ENCODE measurements at places on chromosomes 16 and 17.

- no peak for DNase-seq
Observed at GRCh38 chr17:78805301-78805700, 23.2 kb upstream of the CYTH1 start.

DNA sequence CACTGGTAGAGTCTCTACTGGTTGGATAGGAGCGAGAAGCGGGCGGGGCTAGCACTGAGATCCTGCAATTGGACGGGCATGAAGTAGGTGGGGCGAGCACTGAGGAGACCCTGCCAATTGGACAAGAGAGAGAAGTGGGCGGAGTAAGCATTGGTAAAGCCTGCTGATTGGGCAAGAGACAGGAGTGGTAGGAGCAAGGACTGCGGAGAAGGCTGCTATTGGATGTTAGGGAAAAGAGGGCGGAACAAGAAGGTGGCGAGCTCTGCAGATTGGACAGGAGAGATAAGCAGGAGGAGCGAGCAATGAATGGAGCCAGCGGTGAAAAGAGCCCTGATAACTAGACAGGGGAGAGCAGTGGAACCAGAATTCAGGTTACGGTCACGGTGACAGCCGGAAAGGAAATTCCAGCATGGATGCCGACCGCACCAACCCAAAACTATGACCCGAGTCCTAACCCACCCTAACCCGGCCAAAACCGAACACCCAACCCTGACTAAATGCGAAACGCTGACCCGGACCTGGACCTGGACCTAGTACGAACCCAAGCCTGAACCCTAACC, 4.8 kb downstream of the SCGB1C2 start:
- DNase-seq, result peak; percentile 3

- DNase-seq, result no peak
Observed at GRCh38 chr17:9307313-9307998, 268.2 kb downstream of the STX8 start.

- no peak for DNase-seq
Observed at GRCh38 chr17:45263477-45263860, 1.6 kb upstream of the SPATA32 start.

DNA sequence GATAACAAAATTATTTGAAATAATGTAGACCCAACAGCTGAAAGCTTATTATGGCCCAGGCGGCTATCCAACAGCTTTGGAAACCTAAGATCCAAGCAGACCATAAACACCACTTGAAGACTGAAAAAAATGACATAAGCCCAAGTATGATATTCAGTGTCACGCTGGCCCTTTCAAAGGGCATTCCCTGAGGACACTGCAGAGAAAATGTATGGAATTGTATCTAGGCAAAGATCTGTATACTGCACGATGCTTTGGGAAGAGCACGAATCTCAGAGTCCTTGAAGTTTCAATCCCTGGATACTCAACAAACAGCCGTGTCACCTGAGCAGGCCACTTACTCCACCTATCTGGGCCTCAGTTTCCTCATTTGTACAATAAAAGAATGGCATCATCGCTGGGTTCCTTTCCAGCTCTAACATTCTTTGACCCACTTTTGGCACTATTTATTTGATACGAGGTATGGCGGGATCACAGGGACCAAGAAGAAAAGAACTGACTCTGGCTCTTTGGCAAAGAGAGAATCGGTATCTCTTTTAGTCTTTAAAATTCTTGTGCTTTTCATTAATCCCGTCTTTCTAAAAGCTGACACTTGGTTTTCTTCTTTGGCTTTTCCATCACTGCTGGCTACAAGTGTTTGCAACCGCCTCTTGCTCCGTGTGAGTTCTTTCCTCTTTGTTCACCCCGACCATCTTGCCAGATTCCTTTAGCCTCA, 1.2 kb downstream of the STAT5B start:
- no peak for DNase-seq

DNA sequence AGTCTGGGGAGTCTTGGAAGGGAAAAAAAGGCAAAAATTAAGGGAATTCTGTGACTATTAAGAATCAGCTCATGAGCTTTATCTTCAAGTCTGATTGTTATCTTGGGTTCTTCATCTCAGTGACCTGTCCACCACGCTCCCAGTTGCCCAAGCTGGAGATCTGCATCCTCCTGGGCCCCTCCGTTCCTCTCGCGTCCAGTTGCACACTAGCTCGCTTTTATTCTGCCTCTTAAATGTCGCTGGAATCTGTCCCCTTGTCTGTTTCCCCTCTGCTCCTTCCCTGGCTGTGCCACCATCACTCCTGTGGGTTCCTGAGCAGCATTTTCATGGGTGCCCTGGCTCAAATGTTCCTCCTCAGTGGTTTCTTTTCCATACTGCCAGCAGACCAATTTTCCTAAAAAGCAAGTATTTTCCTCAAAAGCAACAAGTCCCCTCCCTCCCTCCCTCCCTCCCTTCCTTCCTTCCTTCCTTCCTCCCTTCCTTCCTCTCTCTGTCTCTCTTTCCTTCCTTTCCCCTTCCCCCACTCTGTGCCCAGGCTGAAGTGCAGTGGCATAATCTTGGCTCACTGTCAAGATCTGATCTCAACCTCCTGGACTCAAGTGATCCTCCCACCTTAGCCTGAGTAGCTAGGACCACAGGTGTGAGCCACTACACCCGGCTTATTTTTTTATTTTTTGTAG, 1.4 kb downstream of the ENDOV start:
- no peak for DNase-seq

GRCh38 chr17:36910513-36910912, 26.8 kb upstream of the LHX1 start:
- no peak for DNase-seq

DNA sequence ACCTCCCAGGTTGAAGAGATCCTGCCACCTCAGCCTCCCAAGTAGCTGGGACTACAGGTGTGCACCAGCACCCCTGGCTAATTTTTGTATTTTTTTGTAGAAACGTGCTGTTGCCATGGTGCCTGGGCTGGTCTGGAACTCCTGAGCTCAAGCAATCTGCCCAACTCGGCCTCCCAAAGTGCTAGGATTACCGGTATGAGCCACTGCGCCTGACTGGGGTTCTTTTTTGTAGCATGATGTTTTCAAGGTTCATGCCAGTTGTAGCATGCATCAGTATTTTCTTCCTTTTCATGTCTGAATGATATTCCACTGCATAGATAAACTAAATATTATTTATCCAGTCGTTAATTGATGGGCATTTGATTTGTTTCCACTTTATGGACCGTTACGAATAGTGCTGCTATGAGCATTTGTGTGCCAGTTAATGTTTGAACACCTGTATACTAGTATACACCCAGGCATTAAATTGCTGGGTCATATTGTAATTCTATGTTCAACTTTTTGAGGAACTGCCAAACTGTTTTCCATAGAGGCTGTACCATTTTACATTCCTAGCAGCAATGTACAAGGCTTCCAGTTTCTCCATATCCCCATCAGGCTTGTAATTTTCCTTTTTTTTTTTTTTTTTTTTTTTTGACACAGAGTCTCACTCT, 24.8 kb upstream of the CEP20 start:
- DNase-seq, result no peak

DNA sequence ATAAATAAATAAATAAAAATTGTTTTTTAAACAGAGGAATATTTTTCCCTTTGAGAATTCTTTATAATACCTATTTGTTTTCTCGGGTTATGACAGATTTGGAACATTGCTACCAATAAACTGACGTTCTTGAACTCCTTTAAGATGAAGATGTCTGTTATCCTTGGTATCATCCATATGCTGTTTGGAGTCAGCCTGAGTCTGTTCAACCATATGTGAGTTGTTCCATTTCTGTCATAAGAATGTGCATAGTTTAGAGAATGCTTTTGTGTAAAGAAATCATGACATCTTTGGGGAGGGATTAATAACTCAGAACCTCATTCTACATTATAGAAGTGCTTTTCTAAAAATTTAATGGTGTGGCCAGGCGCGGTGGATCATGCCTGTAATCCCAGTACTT, 37.2 kb upstream of the NAGLU start:
- DNase-seq, result no peak

- DNase-seq, result no peak
Observed at GRCh38 chr17:28792877-28793661, 49.3 kb downstream of the TRAF4 start.

DNA sequence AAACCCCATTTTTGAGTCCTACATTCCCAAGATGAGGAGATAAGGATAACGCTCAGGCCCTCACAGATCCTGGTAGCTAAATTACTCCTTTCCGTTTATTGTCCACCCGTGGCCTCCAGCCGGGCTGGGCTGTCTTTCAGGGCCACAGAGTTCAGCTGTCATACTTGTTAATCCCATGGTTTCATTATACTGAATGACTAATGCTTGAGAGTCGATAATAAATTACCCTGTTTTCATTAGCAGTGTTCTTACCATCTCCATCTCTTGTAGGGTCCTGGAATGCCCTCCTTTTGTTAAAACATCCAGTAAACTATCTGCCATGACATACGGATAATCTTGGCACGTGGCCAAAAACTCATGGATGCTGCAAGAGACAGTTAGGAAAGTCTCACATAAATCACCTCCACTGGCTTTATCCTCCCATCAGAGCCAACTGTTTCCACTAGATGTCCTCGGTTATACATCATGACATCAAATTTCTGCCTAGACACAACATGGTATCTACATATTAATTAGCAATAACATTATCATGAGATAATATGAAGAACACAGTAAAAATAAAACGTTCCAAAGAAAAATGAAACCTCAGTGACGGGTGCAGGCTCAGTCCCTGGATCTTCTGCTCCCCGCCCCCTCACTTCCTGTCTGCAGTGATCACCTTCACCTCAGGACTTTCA, 45.3 kb downstream of the BRD7 start:
- no peak for DNase-seq

DNA sequence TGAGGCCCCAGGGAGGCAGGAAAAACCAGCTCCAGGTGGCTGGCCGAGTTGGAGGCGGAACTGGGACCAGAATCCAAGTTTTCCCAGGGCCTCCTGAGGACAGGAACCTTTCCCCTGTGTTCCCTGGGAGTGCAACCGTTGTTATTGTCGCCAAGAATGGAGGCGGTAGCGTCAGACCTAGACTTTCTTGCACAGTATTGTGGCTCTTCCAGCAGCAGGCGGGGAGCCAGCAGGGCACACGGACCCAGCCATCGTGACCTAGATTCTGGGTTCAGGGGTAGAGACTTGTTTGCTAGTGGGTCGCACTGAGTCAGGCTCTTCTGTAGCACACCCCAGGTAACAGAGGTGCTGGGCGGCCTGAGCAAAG, 667 bp upstream of the KIF19 start:
- peak; percentile 34 for DNase-seq

- DNase-seq, result no peak
Observed at GRCh38 chr17:57629470-57629869, 115.6 kb downstream of the CCDC182 start.

DNA sequence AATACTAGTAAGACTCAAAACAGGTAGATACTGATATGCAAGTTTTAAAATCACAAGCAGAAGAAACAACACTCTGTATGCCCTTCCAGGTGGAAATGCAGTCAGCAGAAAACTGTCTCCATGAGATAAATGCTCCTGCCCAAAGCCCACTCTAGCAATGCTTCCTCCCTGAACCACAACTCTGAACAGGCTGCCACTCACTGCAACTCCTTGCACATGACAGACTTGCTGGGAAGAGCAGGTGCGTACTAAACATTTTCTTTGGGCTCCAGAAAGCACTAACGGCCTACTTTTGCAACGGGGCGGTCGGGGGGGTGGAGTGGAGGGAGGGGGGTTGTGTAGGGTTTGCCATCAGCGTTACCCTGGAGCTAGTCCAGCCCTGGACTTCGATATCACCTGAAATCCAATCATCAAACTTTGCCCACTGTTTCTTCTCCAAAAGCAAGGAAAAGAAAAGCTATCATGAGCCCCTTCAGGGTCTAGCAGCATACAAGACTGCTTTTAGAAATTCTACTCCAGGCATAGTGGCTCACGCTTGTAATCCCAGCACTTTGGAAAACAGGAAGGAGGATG, 46.1 kb downstream of the ANKRD11 start:
- DNase-seq, result no peak

DNA sequence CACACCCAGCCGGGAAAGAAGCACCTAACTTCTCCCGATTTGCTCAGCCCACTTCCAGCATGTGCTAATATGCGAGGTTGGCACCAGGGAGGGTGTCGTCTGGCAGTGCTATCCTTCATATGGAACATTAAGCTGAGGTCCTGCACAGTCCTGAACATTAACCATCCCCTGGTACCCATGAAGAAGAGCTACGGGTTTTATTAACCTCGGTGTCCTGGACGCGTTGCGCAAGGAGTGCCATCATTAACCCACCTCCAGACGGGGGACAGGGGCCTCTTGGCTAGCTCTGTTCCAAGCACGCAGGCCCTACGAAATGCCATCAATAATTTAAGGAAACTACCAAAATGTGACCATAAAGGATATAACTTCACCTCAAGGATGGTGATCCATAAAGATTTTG, 193.5 kb downstream of the MAF start:
- no peak for DNase-seq

DNA sequence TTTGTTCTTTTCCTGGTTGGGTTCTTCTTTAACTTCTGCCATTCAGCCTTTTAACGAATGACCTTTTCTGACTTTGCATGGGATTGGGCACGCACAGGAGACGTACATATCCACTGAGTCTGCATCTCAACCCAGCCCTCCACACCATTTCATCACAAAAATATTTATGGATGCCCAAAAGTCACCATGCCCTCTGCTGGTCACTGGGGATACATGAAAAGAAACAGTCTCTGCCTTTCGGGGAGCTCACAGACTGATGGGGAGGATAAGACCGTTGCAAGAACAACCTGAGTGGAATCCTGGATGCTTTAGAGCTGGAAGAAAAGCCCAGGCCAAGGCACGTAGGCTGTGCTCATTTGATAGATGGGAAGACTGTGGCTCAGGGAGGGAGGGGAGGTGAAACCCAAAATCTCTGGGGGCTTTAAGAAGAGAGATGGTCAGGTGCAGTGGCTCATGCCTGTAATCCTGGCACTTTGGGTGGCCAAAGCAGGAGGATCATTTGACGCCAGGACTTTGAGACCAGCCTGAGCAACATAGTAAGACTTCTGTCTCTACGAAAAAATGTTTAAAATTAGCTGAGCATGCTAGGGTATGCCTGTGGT, 7.9 kb upstream of the MT2A start:
- DNase-seq, result peak; percentile 47

GRCh38 chr16:50677351-50677750, 3.8 kb downstream of the SNX20 start:
- no peak for DNase-seq
